Cortex of kidney (tissue), 1 donor: ENCODE measurements at places on chromosomes 6 and 20.

DNA sequence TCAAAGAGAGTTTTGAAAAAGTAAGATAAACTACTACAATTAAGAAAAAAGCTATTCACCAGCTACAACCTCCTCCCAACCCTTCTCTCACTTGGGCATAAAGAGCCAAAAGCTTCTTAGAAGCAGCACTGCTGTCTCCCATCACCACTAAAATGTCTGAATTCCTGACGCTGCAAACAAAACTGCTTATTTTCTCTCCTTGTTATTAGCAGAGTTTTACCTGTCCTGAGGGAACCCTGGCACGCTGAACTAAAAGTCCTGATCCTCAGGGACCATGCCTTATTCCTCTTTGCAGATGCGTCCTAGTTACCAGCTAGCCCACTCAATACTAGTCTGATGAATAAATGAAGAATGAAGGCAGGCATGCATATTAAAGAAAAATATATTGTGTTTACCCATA, 1.1 kb downstream of the HACE1 start:
- DNase-seq, result no peak

DNA sequence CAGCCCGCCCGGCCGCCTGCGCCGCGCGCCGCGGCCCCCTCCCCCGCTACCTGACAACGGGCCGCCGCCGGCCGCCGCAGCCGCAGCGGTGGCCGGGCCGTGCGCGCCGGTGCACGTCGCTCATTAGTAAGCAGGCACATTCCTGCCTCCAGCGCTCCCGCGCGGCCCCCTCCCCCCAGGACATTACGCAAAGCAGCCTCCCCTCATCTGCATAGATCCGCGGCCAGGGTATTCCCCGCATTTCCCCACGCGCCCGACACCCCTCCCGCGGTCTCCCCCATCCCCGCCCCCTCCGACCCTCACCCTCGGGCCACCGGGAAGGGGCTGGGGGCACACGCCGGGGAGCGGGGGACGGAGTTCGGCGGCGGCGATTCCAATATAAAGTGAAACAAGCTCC, at the start of gene HIVEP2:
Gene HIVEP2 (minus strand): TSS at position 128 of the 397 bp plus-strand sequence. CDS start 170,438 bp downstream, outside the sequence.
- no peak for DNase-seq

DNA sequence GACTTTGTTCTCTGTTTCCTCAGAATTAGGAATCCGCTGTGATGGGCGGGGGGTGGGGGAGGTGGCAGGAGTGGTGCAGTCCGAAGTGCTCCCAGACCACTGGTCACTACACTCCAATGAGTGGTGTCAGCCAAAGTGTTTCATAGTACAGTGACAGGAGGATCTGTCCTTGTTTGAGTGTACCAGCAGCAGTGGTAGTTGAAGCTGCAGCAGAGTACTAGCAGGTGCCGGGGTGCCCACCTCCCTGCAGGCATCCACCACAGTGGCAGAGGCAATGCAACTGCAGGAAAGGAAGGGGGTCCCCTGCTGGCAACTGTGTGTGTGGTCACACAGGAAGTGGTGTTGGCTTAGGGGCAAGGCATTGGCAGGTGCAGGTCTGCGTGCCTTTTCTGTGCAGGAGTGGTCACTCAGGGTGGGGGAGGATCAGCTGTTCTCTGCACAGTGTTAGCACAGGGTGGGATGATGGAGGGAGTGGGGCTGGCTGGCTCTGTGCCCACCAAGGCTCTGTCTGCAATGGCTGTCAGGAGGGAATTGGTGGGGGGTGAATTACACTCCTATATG, 9.7 kb downstream of the HLA-DOB start:
- no peak for DNase-seq

DNA sequence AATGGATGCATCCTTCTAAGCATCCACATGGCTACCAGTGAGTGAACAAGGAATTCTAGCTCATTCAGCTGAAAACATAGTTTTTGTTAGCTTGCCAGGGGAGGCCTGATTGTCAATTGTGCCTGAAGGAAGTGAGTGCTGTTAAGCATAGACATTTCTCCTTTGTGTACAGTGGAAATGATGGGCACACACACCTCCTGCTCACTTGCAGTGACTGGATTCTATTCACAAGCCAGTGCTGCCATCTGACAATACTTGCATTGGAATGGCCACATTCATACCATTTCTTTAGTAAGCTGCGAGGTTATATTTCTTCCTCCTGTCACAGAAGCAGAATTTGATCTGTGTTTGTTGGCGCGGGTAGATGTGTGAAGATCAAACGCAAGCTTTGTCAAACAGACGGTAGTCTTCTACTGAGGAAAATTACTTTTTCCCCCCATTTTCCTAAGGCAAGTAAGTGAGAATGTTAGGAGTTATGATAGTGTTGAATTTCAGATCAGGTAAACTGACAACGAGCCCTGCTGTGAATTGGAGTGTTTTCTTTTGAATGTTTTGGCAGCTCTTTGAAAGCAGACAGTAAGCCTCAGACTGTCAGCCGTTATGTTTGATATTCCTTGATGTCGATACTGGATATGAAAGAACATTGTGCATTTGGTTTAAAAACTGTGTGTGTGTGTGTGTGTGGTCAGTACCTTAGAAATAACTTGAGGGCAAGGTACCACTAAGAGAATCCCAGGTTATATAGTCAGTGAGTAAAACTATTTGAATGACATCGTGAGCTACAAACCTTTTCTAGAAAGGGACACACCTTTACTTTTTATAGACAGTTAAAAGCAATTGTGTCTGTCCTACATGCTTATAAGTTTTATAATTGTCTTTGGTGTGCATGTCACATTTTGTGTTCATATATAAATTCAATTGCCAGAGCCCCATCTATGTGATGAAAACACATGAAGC, 84.2 kb upstream of the BMP2 start:
- DNase-seq, result no peak

- DNase-seq, result no peak
Measured at GRCh38 chr6:33206027-33206863, 1.8 kb downstream of the HSD17B8 start.

GRCh38 chr6:32700391-32701040, 34.1 kb upstream of the HLA-DQB1 start:
- DNase-seq, result no peak

GRCh38 chr20:58877976-58878360, 25.5 kb downstream of the GNAS start:
- no peak for DNase-seq

- no peak for DNase-seq
Measured at GRCh38 chr20:47355489-47356219, 845 bp downstream of the ZMYND8 start.

- DNase-seq, result no peak
Measured at GRCh38 chr20:23340524-23340923, 10.1 kb upstream of the NXT1 start.

DNA sequence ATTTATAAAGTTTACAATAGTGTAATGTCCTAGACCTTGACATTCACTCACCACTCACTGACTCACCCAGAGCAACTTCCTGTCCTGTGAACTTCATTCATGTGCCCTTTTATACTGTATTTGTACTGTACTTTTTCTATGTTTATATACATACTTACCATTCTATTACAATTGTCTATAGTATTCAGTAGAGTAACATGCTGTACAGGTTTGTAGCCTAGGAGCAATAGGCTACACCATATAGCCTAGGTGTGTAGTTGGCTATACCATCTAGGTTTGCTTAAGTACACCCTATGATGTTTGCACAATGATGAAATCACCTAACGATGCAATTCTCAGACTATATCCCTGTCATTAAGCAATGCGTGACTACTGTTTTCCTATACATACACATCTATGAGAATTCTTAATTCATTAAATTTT, 17.5 kb downstream of the EDEM2 start:
- no peak for DNase-seq

DNA sequence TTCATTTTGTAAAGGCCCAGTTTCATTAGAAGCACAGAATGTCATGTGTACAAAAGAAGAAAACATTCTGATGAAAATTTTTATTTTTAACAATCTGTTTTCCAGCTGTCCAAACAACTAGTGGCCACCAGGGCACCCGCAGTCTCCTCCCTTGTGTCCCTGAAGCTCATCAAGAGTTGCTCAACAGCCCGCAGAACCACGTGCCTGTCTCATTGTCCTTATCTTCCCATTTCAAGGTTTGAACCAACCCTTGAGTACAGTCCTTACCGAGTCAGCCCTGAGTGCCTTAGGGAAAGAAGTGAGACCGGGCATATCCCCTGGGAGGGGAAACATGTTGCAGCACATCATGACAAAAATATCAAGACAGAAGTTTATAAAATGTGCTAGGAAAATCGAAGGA, 15.9 kb upstream of the ZNF133 start:
- no peak for DNase-seq

DNA sequence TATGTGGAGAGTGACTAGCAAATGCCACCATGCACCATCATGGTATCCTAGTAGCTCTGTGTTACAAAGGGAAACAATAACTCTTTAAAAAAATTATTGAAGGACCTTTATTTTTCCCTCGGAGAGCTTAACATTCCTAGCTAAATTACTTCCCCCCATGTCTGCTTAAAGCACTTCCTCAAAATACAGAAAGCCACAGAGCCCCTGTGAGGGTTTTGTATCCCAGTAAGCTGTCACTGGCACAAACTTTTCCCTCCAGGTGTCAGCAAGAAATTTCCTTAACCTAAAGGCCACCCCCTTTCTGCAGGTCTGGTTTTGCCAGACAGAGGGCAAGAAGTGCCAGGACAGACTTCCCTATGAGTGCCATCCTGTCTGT, 340.0 kb upstream of the PRDM1 start:
- no peak for DNase-seq

DNA sequence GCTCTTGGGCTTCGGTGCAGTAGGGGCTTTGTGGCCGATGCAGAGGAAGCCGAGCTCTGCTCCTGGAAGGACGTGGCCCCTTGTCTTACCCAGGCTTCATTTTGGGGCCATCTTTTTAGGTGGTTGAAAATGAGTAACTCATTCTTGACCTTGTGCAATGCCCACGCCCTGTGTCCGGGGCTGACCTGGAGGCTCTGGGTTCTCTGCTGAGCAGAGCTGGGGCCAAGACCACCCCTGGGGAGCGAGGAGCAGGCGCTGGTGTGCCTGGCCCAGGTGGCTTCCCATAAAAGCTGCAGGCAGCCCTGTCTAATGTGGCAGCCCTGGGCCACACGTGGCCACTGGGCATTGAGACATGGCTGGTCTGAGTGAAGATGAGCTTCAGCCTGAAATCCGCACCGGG, 25.7 kb downstream of the NTSR1 start:
- no peak for DNase-seq

DNA sequence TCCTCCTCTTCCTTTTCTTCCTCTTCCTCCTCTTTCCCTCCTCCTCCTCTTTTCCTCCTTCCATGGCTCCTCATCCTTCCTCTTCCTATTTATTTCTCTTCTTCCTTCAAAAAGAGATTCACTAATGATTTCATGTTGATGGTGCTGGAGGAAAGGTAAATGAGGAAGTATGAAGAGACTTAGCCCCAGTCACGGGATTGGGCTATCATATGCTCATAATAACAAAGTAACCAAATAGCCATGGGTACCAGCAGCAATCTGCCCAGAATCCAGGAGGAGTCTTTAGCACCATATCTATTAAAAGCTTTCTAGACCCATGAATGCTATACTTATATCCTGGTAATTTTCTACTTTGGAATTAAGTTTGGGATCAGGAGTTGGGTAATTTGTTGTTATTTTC, 910.9 kb upstream of the MAP3K7 start:
- DNase-seq, result no peak

GRCh38 chr6:26457264-26457805, 420 bp upstream of the BTN2A1 start:
- DNase-seq, result no peak

GRCh38 chr6:7332090-7332745, 19.2 kb upstream of the SSR1 start:
- no peak for DNase-seq

GRCh38 chr6:63672582-63673129, 37.1 kb downstream of the PHF3 start:
- no peak for DNase-seq

DNA sequence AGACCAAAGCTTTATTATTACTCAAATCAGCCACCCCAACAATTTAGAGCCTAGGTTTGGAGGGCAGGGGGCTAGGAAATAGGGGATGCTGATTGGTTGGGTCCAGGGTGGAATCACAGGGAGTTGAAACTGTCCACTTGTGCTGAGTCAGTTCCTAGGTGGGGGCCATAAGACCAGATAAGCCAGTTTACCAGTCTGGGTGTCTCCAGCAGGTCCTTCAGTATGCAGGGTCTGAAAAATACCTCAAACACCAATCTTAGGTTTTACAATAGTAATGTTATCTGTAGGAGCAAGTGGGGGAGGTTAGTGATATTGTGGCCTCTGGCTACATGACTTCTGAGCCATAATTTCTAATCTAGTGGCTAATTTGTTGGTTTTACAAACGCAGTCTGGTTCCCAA, 63.2 kb downstream of the UBR2 start:
- DNase-seq, result no peak

DNA sequence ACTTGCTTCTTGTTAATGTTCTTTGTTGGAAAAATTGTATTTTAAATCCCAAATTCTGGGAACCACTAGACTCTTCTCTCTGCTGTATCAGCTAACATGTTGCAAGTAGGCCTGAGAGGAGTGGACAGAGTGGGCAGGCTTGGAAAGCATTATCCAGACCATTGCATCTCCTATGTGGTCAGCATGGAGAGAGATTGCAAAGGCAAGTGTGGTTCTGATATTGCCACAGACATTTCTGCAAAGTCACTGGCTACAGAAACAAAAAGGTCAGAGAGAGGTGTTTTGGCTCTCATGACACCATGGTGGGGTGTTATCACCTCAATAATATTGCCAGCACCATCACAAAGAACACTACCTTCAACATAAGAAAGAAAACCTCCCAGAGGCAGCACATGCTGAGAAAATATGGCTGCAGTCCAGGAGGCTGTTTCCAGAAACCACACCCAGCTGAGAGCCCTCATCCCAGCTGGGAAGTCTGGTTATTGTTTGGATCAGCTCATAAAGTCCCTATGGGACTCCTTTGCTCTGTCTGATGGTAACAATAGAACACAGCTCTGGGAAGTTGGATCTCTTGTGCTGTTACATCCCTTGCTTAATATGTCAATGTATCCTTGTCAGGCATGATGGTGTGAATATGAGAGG, 78.2 kb upstream of the TBX18 start:
- no peak for DNase-seq

GRCh38 chr20:61778495-61778863, 287.2 kb downstream of the TAF4 start:
- no peak for DNase-seq

DNA sequence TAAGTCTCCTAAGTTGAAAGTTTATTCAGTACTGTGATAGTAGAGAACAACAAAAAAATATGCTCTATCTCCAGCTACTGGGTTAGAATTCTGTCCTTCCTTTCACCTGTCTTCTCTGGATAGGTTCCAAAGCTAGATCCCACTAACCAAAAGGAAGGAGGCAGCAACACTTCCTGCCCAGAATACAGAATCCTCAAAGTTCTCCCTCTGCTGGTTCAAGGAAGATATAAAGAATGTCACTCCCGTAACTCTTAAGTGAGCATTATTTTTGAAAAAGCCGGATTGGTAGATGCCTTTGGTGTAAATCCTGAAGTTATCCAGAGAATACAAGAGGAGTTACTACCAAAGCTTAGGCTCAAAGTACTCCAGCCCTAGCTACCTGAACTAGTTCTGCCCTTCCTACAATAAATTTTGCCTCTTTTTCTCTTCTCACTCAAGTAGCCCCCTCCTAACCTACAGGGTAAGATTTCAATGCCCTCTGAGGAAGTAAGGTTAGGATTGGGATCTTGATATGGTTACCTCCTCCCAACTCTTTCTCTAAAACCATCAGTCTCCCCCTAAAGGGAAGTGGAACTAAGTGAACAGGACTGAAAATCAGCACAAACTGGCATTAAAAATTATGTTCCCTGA, 26.0 kb upstream of the CRIP3 start:
- no peak for DNase-seq

GRCh38 chr20:58682656-58683531, 9.7 kb upstream of the NPEPL1 start:
- DNase-seq, result no peak

- DNase-seq, result no peak
Measured at GRCh38 chr20:48766961-48767960, 60.5 kb downstream of the PREX1 start.
